ENCODE measurements at places on chromosomes 4 and X.

GRCh38 chrX:129823115-129823514, 20.6 kb downstream of the ZDHHC9 start:
- DNase-seq = peak; percentile 2

DNA sequence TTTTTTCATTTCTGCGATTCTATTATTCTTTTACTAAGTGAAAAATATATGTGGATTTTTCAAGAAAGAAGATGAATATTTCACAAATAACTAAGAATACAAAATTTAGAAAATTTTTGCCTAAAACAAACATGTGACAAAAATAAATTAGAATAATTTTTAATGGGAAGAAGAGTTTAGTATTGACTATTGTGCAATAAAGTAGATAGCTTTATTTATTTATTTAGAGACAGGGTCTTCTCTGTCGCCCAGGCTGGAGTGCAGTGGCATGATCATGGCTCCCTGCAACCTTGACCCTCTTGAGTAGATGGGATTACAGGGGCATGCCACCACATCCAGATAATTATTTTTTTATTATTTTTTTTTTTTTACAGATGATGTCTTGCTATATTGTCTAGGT, 95.3 kb upstream of the PAQR3 start:
- no peak for DNase-seq

DNA sequence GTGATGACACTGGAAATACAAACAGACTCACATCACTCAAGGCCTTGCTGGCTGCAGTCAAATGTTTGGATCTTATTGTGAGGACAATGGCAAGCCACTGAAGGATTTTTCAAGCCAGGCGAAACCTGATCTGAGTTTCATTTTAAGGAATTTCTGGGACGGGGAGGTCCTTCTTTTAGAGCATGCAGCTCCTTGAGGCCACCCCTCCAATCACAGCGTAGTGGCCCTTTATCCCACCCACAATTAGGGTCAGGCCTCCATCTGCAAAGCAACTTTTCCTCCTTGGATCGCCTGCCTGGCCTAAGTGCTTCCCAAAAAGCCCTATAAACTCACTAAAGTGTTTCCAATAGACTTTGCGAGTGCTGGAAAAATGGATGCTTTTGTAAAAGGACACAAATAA, 115.5 kb downstream of the EFHC2 start:
- no peak for DNase-seq

GRCh38 chr4:947491-947971, 15.3 kb downstream of the TMEM175 start:
- DNase-seq = no peak

- no peak for DNase-seq
Measured at GRCh38 chr4:53908661-53909078, 155.7 kb downstream of the CHIC2 start.

GRCh38 chr4:98383431-98384106, 122.4 kb downstream of the RAP1GDS1 start:
- DNase-seq = no peak

- DNase-seq = no peak
Measured at GRCh38 chr4:174437324-174437723, 85.0 kb downstream of the HPGD start.

DNA sequence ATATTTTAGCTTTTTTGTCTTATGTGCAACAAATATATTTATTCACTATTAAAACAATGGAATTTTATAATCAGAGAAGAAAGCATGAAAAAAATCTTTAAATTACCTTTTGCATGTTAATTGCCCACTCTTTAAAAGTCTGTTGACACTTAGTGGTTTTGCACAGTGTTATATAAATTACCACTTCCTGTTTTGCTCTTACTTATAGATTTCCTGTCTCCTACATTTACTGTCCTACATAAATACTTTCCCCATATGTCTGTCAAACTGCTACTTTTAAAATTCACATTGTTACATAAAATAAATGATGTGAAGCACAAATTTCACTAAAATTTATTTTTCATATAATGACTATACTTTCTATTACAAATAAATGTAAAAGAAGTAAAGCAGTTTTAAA, 161.1 kb upstream of the NDST4 start:
- no peak for DNase-seq

- DNase-seq = no peak
Measured at GRCh38 chr4:128358231-128358912, 70.8 kb upstream of the PGRMC2 start.

DNA sequence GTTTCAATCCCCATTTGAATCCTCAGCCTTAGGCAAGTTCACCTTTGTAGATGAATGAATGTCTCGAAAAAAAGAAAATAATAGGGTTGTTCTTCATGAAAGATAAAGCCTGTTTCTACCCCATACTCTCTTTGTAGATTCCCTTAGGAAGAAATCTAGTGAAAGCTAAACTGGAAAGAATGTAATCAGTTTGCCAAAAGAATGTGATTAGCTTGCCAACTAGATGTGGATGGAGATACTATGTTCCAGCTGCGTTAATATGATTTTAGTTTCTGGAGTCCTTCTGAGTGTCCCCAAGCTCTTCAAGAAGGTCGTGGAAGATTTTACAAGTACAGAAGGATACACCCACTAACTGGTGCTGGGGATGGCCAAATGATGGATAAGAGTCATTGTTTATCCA, 162.3 kb upstream of the EDNRA start:
- no peak for DNase-seq

GRCh38 chr4:170884969-170885570, 795.3 kb upstream of the AADAT start:
- no peak for DNase-seq

- DNase-seq = no peak
Measured at GRCh38 chr4:23161787-23162186, 469.1 kb downstream of the GBA3 start.

DNA sequence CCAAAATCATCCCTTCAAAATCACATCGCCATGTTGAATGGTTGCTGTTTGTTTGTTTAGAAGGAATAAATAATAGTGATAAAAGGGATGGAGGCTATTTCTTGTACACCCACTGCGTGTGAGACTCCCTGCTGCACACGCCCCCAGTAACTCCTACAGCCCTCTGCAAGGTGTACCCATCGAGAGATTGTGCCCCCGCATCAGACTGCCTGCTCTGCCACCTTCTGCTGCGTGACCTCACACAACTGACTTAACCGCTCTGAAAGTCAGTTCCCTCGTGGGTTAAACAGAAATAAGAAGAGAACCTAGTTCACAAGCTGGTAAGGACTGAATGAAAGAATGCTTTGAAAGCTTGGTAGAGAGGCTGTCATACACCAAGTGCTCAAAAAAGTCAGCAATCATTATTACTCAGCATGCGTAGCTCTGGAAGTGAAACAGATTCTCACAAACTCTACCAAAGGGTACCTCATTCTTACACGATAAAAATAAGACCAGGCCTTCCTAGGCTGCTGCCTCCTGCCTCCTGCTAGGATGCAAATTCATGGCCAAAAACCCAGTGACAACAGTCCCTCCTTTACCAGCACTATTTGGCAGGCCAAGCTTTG, 147.1 kb downstream of the CPEB2 start:
- no peak for DNase-seq
